ENCODE measurements at places on chromosomes 13 and 19.

- no peak for DNase-seq
Observed at GRCh38 chr13:109451726-109452125, 334.7 kb downstream of the IRS2 start.

- DNase-seq: no peak
Observed at GRCh38 chr19:1676351-1677266, 24.2 kb upstream of the TCF3 start.

GRCh38 chr13:67175836-67176459, 54.2 kb downstream of the PCDH9 start:
- no peak for DNase-seq

GRCh38 chr13:108037348-108037747, 178.0 kb downstream of the LIG4 start:
- DNase-seq: no peak

- DNase-seq: no peak
Observed at GRCh38 chr13:43764349-43764748, 22.4 kb downstream of the ENOX1 start.

- no peak for DNase-seq
Observed at GRCh38 chr19:33953023-33953422, 156.4 kb downstream of the KCTD15 start.

DNA sequence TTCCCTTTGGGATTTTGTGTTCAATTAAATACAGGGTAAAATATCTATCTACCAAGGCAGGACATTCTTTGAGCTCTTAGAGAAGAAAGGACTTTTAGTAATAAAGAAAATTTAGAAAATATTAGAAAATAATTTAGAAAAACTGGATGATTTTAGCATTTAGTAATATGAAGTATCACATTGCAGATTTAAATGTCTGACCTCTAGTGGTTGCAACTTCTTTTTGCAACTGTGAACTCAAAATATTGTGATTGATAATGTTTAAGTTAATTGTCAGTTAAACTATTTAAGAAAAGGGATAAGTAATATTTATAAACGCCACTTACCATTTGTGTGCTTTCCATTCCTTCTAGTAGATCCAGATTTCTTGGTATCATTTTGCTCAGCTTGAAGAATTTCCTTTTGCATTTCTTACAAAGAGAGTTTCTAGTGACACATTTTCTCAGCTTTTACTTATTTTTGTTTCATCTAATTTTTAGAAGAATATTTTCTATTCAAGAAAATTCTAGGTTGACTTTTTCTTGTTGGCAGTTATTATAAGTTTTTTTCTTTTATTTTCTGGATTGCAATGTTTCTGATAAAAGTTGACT, 10.3 kb upstream of the POSTN start:
- no peak for DNase-seq

GRCh38 chr13:73983109-73983508, 151.1 kb downstream of the KLF12 start:
- no peak for DNase-seq

GRCh38 chr13:92038905-92039304, 640.5 kb downstream of the GPC5 start:
- no peak for DNase-seq

- DNase-seq: no peak
Observed at GRCh38 chr13:79128158-79128557, 277.9 kb downstream of the RBM26 start.

DNA sequence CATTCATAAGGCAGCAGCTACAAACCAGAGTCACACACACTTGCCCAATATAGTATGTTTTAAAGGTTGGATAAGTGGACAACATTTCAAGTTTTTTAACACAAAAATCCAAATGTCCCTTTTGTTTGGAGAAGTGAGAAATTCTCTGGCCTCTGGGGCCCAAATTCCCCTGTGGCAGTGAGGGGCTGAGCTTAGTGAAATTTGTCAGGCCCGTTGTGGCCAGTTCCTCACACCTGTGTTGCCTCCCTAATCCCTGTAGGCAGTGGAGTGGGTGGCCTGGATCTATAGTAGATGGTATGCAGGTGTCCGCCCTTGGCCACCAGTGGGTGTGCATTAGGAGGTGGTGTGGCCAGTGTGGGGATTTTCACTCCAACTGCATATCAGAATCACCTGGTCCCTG, 6.7 kb downstream of the WDR62 start:
- no peak for DNase-seq

DNA sequence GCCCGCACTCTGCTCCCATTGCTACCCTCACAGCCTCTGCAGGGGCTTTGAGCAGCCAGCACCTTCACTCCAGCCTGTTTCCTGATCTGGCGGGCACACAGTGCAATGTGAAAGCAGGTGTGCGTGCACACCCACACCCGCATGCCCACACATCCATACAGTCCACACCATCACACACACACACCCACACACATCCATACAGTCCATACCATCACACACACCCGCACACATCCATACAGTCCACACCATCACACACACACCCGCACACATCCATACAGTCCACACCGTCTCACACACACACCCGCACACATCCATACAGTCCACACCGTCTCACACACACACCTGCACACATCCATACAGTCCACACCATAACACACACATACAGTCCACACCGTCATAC, 28.0 kb downstream of the PIAS4 start:
- no peak for DNase-seq

- no peak for DNase-seq
Observed at GRCh38 chr13:48575031-48575430, 42.2 kb upstream of the RCBTB2 start.

DNA sequence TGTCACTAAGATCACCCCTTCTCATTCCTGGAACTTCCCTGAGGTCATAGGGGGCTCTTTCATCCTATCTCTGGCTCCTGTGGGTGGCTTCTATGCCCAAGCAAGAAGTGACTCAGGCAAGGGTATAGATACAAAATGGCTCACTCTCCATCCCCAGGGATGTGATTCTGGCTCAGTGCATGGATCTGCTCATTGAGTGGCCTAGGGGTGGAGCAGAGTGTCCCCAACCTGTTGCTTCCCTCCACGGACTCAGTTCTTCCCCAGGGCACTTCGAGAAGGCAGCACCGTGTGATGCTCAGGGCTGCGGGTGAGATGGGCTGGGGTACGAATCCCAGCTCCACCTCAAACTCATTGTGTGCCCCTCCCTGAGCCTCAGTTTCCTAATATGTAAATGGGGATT, 136.4 kb downstream of the PTPRS start:
- no peak for DNase-seq

- no peak for DNase-seq
Observed at GRCh38 chr13:97417698-97418097, 16.3 kb upstream of the RAP2A start.

- DNase-seq: no peak
Observed at GRCh38 chr19:4081441-4082129, 14.9 kb upstream of the ZBTB7A start.

DNA sequence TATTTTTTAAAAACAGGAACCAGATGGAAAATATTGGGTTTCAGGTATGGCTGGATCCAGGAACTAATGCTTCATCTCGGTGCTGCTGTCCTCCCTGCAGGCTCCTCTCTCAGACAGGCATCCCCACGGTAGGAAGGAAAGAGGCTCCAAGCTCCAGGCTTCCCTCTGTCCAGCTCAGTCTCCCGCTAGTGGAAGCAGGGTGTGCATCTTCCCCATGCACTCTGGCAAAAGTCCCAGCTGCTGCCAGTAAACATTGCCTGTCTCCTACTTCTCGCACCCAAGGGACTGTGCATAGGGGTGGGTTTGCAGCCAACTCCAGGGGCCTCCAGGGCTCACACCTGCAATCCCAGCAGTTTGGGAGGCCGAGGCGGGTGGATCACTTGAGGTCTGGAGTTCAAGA, 29.2 kb downstream of the IL12RB1 start:
- no peak for DNase-seq

DNA sequence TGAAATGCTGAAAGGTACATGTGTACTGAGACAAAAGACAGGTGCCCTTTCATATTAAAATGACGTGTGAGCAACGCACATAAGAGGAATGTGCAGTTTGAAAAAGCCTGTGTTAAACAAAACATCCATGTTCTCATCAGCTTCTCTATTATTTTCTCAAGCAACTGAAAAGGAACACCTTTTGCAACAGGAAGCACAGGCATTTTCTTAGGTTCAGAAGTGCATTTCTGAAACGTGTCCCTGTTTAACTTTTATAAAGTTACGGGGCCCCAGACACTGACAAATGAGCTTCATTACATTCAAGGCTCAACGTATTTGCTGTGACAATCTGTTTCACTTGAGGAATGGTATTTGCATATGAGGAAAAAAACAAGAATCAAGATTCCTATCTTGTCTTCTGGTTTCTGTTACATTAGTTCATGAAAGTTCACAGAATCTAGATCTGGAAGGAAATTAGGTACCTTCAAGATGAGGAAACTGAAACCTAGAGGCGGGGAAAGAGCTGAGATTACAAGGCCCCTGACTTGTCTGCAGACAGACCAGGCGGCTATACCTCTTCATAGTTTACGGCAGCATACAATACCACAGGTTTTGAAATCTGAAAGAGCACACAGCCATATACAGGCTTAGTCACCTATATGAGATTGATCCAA, 431.7 kb downstream of the KLF12 start:
- no peak for DNase-seq

DNA sequence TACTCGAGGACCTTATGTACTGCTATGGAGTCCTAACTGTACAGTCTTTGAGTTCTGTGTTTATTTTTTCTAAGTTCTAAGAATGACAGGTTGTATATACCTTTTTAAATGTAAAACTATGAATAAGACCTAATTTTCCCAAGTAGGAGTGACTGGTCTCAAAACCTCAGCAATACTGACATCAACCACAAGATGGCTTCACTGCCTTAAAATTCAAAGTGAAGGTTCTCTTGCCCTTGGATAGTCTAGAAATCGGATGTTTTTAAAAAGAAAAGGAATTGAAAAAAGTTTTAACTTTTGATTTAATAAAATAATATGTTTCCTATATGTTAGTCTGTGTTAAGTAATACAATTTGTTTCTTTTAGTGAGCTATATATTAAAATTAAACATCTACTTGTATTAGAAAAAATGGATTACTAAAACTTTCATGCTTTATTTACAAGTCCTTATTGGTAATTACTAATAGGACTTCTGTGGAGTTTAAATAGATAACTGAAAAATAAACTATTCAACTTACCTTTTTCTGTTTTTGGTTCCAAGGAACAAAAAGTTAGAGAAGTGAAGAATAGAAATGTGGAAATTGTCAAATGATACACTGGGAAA, 52.0 kb downstream of the TDRD3 start:
- DNase-seq: no peak

DNA sequence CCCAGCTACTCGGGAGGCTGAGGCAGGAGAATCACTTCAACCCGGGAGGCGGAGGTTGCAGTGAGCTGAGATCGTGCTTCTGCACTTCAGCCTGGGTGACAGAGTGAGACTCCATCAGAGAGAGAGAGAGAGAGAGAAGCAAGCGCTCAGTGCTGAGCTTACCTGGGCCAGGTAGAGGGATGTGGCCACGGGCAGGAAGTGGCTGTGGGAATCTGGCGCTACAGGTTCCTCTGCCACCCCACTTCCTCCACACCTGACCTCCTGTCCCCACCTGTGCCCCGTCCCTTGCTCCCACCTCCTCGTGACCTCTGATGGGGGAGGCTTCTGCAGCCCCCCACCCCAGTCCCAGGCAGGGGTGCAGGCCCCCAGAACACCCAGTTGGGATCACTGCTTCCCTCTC, 1.0 kb upstream of the NCCRP1 start:
- DNase-seq: no peak

GRCh38 chr13:82672248-82672647, 1210.0 kb downstream of the SLITRK1 start:
- DNase-seq: no peak

- DNase-seq: no peak
Observed at GRCh38 chr19:42606660-42607351, 12.1 kb upstream of the CEACAM8 start.

- DNase-seq: no peak
Observed at GRCh38 chr19:3890591-3890990, 10.1 kb downstream of the ATCAY start.

- peak; percentile 16 for DNase-seq
Observed at GRCh38 chr19:46076951-46077814, 36.4 kb upstream of the IGFL4 start.

DNA sequence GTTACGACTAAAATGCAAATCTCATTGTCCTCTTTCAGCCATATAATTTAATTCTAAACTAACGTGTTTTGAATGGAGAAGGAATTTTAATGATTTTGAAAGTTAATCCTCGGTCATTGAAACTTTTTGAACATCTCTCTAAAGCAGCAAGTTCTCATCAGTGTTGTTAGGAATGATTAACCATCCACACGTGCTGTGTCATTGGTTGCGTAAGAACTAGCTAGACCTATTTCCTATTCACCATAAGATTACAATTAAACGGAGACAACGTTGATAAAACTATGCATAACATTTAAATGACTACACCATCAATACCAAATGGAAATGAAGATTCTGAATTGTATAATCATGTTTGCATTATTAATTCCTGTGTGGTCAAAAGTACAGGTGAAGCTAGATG, 155.6 kb upstream of the IRS2 start:
- no peak for DNase-seq

- no peak for DNase-seq
Observed at GRCh38 chr19:19465436-19466070, 49.8 kb downstream of the TSSK6 start.

DNA sequence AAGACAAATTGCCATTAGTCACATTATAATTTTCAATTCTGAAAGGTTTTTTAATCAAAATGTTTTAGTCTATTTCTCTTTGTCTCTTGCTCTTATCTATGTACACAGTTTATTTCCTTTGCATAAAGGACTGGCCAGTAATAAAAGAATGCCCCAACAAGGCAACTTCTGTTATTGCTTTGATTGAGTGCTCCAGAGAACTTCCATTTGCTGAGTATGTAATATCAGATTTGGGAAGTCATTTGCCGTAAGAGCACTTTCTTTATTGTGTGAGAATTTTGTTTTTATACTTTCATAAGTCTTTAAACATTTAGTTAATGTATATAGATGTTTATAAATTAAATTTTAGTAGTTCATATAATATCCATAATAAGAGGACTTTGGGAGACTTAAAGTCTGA, 1140.4 kb downstream of the PCDH9 start:
- no peak for DNase-seq

DNA sequence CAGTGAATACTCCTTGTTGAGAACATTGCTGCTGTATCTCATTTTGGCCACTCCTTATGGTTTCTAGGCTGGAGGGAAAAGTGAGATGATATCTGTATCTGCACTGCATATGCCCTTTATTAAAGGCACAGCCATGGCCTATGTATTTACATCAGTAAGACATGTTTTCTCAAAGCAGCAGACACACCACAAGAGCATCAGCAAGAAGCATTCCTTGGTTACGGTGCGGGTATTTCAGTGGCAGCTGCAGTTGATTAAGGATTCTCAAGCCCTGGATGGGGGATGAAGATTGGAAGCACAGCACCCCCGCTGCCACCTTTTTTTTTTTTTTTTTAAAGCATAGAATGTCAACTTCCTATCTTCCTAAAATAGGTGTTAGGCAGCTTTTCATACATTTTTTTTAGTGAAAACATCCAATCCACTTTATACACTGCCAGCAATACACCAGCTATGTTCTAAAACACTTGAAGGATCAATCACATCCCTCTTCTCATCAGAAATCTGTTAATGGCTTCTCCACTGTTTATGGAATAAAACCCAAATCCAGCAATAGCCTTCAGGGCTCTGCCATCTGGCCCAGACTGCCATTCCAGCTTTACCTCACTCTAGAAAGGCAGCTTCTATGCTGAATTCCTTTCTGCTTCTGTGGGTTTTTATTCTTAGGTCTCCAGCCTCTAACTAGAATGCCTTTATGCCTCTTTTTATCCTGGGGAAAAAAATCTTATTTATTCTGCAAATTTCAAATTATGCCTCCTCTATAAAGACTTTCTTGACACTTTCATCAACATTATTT, 331.0 kb downstream of the DNAJC15 start:
- DNase-seq: no peak

- no peak for DNase-seq
Observed at GRCh38 chr19:38183251-38183897, 40.6 kb downstream of the DPF1 start.
